ENCODE measurements at places on chromosomes 7 and 10. TPM values are rescaled to one million over a fixed set of nuclear protein-coding genes. Genes with fewer than 3 reads are reported as not detected.

Gene ZNF25
- total RNA-seq, result 1.6 TPM

Gene GNGT1
- not detected for total RNA-seq

Gene PILRA
- total RNA-seq, result 0.13 TPM

Gene TFR2
- 36.9 TPM for total RNA-seq

Gene LIPF
- total RNA-seq, result not detected

Gene ZNF488
- 0.17 TPM for total RNA-seq

Gene PDZD7
- 0.60 TPM for total RNA-seq

Gene DPCD
- total RNA-seq, result 25.2 TPM

Gene CNPY1
- not detected for total RNA-seq

Gene SKAP2
- 12.9 TPM for total RNA-seq

Gene PRRT4
- not detected for total RNA-seq

Gene HECW1
- not detected for total RNA-seq

Gene OR2A12
- not detected for total RNA-seq

Gene GPER1
- total RNA-seq, result 19.7 TPM

Gene CPSF4
- total RNA-seq, result 44.4 TPM

Gene CALU
- total RNA-seq, result 142 TPM

Gene HECTD2
- total RNA-seq, result 5.2 TPM

Gene PLXDC2
- total RNA-seq, result 2.1 TPM

Gene ELOVL3
- 0.69 TPM for total RNA-seq

Gene NEUROG3
- not detected for total RNA-seq

Gene GNAT3
- total RNA-seq, result not detected

Gene MUC3A
- not detected for total RNA-seq

Gene NPC1L1
- 3.8 TPM for total RNA-seq

Gene C10orf71
- total RNA-seq, result not detected

Gene EVX1
- total RNA-seq, result not detected

Gene NRBF2
- total RNA-seq, result 39.0 TPM

Gene OR9A2
- total RNA-seq, result not detected

Gene MALRD1
- 5.0 TPM for total RNA-seq

Gene BAMBI
- total RNA-seq, result 13.2 TPM

Gene SLC13A1
- not detected for total RNA-seq

Gene NKX6-2
- not detected for total RNA-seq

Gene NUTM2E
- total RNA-seq, result not detected

Gene CPN1
- total RNA-seq, result 8.1 TPM

Gene SYT15B
- 0.04 TPM for total RNA-seq

Gene STEAP1B
- not detected for total RNA-seq

Gene HOXA5
- total RNA-seq, result 3.2 TPM

Gene NCF1
- total RNA-seq, result not detected

Gene LRRTM3
- not detected for total RNA-seq

Gene HOXA10
- total RNA-seq, result not detected

Gene MRLN
- total RNA-seq, result not detected

Gene SRPK2
- 22.3 TPM for total RNA-seq

Gene RNF32
- total RNA-seq, result not detected

Gene CHCHD1
- 91.7 TPM for total RNA-seq

Gene PSMA2
- total RNA-seq, result 266 TPM

Gene MARVELD1
- not detected for total RNA-seq

Gene MMP21
- total RNA-seq, result not detected

Gene BMPR1A
- total RNA-seq, result 42.3 TPM

Gene CALML5
- not detected for total RNA-seq

Measured in HepG2 (cell line).